ENCODE measurements at places on chromosomes 13 and 19.

DNA sequence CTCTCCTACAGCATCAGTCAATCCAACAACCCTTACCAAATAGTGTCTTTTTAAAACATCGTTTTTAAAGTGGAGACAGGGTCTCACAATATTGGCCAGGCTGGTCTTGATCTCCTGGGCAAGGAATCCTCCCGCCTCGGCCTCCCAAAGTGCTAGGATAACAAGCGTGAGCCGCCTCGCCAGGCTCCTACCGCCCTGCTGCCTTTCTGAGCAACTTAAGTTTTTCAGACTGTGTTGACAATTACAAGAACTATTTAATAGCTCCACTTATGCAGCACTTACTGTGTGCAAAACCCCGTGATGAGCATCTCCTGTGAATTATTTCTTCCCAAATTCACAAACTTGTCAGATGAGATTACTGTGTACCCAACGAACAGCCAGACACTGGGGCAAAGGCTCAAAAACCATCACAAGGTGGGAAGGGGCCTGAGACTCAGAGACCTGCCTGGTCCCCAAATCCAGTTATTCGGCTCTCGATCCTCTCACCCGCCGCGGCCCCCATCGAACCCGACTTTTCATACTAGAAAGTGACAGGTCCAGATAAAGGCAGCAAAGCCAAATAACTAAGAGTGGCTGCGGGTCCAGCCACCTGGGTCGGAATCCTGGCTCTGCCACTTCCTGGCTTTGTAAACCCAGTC is 581 bp downstream of the RPL18 start:
- no peak for DNase-seq

DNA sequence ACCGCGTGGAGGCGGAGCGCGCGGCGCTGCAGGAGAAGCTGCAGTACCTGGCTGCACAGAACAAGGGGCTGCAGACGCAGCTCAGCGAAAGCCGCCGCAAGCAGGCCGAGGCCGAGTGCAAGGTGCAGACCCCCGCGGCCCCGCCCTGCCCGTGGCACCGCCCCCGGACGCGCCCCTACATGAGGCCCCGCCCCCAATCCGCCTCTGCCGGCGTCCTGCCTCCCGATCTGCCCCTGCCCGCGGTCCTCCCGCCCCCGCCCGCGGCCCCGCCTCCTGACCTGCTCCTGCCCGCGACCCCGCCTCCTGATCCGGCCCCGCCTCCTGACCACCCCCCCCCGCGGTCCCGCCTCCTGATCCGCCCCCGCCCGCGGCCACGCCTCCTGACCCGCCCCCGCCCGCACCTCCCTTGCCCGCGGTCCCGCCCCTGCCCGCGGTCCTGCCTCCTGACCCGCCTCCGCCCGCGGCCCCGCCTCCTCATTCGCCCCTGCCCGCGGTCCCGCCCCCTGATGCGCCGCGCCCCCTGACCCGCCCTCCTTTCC is 11.7 kb downstream of the PRR36 start:
- peak; percentile 74 for DNase-seq

- no peak for DNase-seq
These were observed 7.2 kb downstream of the PHF11 start for GRCh38 chr13:49502954-49503353.

- DNase-seq: no peak
These were observed 155.8 kb upstream of the UBL3 start for GRCh38 chr13:30006246-30006645.

Measured in T-helper 2 cell (primary cell).